HuH-7.5 (cell line): ENCODE measurements at places on chromosomes 1 and 21.

DNA sequence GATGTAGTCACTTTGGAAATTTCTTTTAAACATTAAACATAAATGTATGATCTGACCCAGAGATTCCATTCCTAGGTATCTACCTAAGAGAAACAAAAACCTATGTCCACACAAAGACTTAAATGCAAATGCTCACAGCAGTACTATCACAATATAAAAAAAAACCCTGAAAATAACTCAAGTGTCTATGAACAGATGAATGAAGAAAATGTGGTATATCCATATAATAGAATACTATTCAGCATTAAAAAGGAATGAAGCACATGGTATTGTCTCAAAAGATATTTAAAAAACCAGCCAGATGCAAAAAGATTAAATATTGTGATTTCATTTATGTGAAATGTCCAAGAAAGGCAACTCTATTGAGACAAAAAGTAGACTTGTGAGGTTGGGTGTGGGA lies 48.3 kb downstream of the ADSS2 start:
- DNase-seq = no peak

GRCh38 chr1:37069406-37069805 lies 35.1 kb upstream of the GRIK3 start:
- no peak for DNase-seq

DNA sequence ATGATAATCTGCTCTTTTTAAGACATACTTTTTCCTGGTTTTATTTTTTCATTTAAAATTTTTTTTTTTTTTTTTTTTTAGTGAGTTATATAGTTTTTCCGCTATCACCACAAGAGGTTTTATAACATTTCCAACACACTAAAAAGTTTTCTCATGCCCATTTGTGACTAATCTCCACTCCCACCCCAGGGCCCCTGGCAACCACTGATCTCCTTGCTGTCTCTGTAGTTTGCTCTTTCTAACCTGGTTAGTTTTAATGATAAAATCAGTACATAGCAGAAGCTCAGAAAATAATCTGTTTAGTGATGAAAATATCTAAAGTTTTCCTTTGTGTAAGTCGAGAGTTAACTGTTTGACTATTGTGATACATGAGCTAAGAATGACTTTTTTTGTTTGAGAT lies 41.8 kb downstream of the IARS2 start:
- DNase-seq = no peak

DNA sequence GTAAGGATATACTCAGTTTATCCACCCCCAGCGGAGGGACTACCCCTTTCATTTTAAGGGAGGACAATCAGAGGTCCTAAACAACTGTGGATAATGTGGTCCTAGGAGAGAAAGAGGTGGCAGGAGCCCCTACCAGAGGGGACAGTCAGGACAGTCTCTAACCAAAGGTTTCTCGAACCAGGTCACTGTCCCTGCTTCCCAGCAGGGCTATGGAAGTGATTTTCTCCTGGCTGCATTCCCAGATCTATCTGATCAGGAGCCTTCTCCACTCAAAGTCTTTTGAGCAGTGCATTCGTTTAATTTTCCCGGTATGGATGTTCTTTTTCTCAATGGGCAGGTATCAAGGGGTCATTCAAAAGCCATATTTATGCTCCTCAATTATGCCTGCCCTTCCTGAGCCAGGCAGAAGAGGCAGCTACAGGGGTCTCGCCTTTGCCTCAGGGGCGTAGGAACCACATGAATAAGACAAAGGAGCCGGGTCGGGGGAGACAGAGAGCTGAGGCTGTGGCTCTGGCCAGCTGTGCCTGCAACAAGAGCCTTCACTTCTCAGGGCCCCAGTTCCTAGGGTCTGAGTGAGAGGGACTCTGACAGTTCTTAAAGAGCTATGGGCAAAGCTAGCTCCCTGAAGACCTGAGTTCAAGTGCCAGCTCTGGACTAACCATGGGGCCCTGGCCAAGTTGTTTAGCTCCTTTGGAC lies 62.5 kb upstream of the DMRTB1 start:
- DNase-seq = no peak

DNA sequence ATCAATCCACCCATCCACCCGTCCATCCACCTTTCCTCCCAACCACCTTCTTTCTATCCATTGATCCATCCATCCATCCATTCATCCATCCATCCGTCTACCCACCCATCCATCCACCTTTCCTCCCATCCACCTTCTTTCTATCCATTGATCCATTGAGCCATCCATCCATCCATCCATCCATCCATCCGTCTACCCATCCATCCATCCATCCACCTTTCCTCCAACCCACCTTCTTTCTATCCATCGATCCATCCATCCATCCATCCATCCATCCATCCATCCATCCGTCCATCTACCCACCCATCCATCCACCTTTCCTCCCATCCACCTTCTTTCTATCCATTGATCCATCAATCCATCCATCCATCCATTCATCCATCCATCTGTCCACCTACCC lies 5.1 kb upstream of the EDN2 start:
- no peak for DNase-seq

GRCh38 chr1:42195841-42196240 lies 31.3 kb upstream of the GUCA2A start:
- DNase-seq = no peak

- DNase-seq = no peak
Measured at GRCh38 chr1:173421789-173422188, 55.3 kb upstream of the PRDX6 start.

GRCh38 chr1:202565890-202566602 lies 144.2 kb downstream of the SYT2 start:
- no peak for DNase-seq

GRCh38 chr1:51858892-51859291 lies 19.6 kb downstream of the NRDC start:
- no peak for DNase-seq

GRCh38 chr1:103790172-103790571 lies 40.5 kb downstream of the AMY1C start:
- DNase-seq = no peak

DNA sequence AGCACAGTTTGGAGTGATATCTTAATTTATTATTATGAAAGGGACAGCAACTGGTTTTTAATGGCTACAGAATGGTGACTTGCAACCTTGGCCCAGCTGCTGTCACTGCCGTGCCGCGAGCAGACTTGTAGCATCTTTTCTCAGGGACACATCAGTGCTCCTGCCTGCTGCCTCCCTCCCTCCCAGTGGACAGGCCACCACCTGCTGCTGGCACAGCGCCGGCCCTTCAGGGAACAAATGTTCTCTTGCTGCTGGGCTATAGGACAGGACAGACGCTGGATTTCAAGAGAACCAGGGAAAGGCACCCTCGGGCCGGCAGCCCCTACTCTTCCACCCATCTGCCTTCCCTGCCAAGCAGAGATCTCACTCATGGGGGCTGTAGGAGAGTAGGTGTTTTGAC lies 413.8 kb upstream of the NFIA start:
- DNase-seq = no peak
